Upper lobe of right lung (tissue), 1 donor: ENCODE measurements at places on chromosomes 11 and 22. TPM values are rescaled to one million over a fixed set of nuclear protein-coding genes. Genes with fewer than 3 reads are reported as not detected.

GRCh38 chr11:94809251-94809650 is 41.1 kb downstream of the AMOTL1 start:
- DNase-seq = no peak

- peak; percentile 59 for DNase-seq
Observed at GRCh38 chr11:120186774-120187591, 23.8 kb upstream of the OAF start.

- no peak for DNase-seq
Observed at GRCh38 chr11:107549253-107549953, 16.1 kb downstream of the ALKBH8 start.

GRCh38 chr11:123239191-123240150 is 44.4 kb upstream of the CLMP start:
- DNase-seq = no peak

DNA sequence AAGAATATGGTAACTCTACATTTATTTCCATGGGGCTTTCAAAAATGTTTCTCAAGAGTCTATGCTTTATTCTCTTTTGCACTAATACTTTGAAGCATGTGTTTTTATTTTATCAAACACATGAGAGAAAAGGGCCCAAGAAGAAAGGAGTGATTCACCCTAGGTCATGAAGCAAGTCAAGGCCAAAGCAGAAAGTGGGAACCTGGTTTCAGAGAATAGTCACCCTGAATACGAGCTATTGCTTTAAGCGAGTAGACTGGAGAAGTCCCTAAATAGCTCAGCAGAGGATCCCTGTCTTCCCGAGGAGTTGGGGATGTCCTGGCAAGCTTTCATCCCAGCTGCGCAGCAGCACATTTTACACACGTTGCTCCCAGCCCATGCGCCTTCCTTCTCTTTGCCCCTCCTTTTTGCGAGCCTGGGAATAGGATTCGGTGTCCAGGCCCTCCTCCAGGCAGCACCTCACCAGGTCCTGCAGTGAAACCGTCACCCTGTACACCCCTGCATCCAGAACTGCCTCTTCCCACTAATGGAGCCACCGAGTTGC is 19.1 kb downstream of the MPEG1 start:
- no peak for DNase-seq

DNA sequence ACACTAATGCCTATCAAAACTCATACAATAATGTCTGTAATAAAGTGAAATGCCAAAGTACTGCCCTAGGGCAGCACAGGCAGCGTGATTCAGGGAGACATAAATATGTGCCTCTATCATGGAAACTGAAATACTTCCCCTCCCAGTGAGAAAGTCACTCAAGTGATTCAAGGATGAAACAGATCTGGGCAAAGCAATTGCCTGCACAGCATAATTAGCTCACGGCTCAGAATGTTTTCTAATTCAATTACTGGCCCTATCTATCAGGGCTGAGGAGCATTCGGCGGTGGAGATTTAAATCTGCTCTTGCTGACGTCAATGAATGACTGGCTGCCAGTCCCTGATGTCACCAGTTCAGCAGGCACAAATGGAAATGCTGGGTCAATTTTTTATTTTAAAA is 27.7 kb upstream of the PPP2R1B start:
- no peak for DNase-seq

DNA sequence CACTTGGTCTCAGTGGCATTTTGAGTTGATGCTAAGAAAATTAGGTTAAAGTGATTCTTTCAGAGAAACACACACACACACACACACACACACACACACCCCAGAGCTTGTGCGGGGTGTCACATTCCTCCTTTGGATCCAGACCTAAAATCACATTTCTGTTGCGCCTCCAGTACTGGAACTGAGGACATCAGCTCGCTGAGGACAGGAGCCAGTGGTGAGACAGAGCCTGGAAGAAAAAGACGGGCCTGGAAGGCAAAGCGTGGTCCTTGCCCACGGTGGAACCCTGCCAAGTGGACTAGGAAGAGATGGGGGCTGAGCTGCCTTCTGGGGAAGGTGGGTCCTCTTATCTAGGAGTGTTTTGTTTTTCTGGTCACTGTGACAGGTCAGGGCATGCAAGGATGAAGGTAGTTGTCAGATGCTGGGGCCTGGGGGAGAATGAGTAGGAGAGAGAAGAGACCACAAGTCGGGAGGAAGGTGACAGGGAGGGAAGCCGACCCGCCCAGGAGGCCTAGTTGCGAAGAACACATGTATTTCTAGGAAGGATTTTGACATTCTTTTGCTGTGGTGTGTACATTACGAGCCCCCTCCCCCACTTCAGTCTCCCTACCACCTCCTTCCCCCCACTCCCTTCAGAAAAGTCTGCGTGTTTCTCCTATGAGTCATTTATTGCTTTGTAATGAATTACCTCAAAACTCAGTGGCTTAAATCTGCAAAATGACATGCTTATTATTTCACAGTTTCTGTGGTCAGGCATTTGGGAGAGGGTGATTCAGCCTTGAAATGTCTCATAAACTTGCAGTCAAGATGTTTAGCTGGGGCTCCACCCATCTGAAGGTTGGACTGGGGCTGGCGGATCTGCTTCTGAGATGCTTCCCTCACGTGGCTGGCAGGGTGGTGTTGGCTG is 4.8 kb upstream of the ELFN2 start:
- DNase-seq = no peak

DNA sequence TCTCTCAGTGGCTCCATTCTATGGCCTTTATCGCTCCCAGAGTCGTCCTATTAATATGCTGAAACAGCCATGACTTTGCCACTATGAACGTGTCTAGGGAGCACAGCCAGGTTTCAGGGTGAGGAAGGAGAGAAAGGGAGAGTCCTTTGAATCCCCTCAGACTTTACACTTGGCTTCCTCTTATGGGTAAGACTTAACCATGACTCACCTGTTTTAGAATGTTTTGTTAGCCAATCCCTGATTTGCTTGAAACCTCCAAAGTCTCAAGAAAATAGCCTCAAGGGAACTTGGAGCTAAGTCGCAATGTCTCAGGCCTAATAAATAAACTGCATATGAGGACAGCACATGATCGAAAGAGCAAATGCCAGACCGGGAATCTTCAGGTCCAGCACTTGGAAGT is 131.2 kb upstream of the RCN1 start:
- DNase-seq = no peak

UPK3A gene
- total RNA-seq = not detected

TMPRSS4 gene
- total RNA-seq = 3.0 TPM

HPX gene
- total RNA-seq = 1.4 TPM

GRCh38 chr11:643366-643765 is 6.3 kb downstream of the DRD4 start:
- DNase-seq = no peak

- DNase-seq = no peak
Observed at GRCh38 chr22:40294696-40295095, 51.6 kb upstream of the ADSL start.

GRCh38 chr22:48306284-48306683 is 1521.4 kb downstream of the BRD1 start:
- DNase-seq = no peak

DNA sequence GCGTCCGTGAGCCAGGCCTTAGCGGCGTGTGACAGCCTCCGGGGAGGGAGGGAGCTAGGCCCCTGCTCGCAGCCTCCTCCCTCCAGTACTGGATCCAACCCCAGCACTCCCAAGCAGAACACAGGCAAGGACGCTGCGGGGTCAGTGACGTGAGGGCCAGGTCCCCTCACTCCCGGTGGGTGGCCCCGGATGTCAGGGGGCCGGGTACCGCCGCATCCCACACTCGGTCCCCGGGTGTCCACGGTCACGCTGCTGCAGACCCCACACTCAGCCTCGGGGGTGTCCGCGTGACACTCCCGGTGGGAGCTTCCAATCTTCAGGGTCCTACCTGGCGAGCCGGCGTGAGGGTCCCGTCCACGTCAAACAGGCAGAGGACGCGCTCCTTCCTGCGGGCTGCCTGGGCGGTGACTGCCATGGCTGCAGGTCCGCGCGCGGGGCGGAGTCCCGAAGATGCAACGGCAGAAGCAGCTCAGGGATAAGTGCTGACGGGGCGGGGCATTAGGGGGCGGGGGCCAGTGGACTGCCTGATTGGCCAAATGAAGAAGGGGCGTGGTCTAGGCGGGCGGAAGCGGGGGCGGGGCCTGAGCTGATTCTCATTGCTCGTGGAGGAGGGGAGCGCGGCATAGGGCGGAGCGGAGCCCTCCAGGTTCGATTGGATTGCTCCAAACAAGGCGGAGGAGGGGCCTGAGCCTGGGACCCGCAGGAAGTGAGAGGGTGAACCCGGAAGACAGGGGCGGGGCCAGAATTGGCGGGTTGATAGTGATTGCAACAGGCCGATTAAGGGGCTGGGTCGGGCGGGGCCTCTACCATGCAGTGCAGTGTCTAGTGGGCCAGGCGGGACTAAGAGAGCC is at the start of gene PMM1:
TSS of gene PMM1 (minus strand) at position 450 of the 851 bp plus-strand sequence. CDS start at position 415, 35 bp downstream.
- peak; percentile 100 for DNase-seq

GRCh38 chr11:117808784-117809183 is 11.8 kb upstream of the DSCAML1 start:
- DNase-seq = no peak

DNA sequence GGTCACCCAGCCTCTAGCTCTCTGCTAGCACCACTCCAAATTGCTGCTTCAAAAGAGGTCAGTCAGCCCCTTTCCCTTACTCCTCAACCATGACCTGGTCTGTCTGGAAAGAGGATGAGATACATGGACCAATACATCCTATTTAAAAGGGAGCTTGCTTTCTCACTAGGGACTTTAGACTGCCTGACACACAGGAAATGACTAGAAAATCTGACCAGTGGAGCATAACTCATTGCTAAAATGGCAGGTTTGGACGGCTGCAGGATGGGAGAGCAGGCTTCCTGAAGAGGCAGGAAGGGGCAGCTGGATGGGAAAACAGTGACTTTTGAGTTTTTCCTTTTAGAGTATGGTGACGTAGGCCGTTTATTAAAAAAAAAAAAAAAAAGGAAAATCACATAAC is 25.3 kb downstream of the STIM1 start:
- DNase-seq = no peak

GRCh38 chr11:76793391-76794291 is 10.5 kb downstream of the TSKU start:
- DNase-seq = no peak

DNA sequence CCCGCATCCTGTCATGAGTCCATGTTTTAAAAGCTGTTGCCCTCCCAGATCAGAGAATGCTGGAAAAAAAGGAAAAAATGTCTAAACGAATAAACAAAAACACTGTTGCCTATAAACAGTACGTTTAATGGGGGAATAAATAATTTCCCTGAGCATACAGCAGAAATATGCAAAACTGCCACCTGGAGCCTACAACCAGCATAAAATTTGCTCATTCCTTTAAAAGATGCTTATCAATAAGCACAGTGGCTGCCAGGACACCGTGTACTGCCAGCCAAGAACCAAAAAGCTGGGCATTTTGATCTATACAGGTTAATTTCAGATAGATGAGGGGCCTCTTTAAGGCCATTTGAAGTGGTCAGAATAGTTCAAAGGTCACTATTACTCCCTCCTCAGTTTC is 5.7 kb upstream of the CPT1A start:
- no peak for DNase-seq

GRCh38 chr11:43697679-43698078 is 17.1 kb downstream of the HSD17B12 start:
- DNase-seq = no peak

GRCh38 chr22:23126165-23127054 is 15.4 kb downstream of the RSPH14 start:
- no peak for DNase-seq

- no peak for DNase-seq
Observed at GRCh38 chr22:22061085-22062077, 78.8 kb upstream of the TOP3B start.

TALDO1 gene
- 196 TPM for total RNA-seq

SLC17A6 gene
- not detected for total RNA-seq

OOSP1 gene
- not detected for total RNA-seq

PNPLA5 gene
- total RNA-seq = not detected

DNA sequence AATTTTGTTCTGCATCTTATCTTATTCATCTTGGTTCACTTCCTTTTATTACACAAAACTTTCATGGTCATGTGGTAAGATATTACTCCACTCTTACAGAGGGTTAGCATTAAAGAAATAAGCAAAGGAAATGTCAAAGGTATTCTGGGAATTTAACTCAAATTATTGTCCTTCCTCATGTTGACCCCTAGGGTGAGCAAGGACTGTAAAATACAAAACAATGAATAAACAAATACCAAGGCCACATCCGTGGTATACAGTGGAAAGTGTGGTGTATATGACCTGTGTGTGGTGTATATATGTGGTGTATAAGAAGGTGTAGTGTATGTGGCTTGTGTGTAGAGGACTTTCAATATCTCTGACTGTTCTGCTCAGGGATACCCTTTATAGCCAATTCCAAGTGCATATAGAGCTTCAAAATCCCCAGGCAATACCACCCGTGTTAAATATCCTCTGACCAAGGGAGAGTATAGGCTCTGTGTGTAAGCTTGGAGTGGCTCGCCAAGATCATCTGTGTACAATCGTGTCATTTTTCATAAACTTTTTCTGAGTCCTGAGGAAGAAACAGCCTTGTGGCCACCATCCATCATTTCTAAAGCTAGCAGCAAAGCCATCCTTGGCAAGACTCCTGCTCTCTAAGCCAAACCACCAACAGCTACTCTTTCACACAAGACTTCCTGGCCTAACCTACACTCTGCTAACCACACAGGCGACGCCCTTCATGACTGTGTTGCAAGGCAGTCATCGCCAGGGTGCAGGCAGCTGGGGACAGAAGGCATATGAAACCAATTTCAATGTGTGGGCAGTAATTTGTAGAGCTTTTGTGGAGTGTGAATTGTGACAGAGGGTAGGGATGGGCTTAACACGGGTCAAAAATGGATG is 548.0 kb downstream of the ETS1 start:
- DNase-seq = peak; percentile 81

OR5A1 gene
- not detected for total RNA-seq

MYOD1 gene
- not detected for total RNA-seq

TPH1 gene
- 0.29 TPM for total RNA-seq

GRCh38 chr22:34105461-34106062 is 185.3 kb upstream of the LARGE1 start:
- DNase-seq = peak; percentile 72

GRCh38 chr11:62487738-62488551 is 58.7 kb downstream of the AHNAK start:
- DNase-seq = no peak

OR51I1 gene
- not detected for total RNA-seq

DNA sequence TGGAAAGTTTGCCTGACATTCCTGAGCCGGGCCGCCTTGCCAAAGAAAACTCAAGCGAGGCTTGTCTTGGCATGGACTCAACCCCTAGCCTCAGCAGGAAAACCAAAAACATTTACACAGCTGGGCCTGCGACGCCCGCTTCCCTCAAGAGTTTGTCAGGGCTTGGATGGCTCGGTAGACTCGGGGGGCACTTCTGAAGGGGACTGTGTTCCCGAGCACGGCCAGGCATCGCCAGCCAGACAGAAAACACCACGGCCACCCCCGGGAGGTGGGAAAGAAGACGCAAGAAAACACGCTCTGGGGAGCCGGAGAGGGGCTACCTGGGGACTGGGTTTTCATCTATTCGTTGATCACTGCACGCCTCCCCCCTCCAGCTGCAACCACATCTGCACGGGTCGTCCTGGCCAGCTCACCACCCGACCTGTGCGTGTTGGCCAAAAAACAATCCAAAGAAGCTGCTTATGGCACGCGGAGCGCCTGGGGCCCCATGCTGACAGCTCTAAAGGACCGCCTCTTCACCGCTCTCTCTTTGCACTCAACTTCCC is 380.7 kb downstream of the MN1 start:
- peak; percentile 70 for DNase-seq
